Mucosa of gallbladder (tissue), 1 donor: ENCODE measurements at places on chromosomes 12 and 14. TPM values are rescaled to one million over a fixed set of nuclear protein-coding genes. Genes with fewer than 3 reads are reported as not detected.
A peak's percentile ranks its signal among the peaks of the same experiment; 100 is the strongest.

DNA sequence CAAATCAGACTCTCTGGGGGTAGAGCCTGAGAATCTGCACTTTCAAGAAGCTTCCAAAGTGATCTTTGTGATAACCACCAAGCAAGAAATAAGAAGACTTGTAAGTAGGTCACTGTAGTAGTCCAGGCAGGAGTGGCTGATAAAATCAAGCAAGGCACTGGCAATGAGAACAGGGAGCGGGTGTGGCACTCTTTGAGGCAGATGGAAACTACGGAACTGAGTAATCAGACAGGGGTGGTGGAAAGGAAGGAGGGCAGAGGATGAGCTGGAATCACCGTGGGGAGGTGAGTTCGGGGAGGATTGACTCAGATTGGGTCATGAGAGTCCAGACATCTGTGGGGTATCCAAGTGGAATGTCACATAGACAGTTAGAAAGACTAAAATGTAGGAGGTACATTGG lies 44.4 kb upstream of the PLXNC1 start:
- DNase-seq, result no peak

- no peak for DNase-seq
Observed at GRCh38 chr12:126157575-126157966, 1092.3 kb downstream of the AACS start.

GRCh38 chr12:87661786-87662377 lies 367.3 kb downstream of the C12orf50 start:
- no peak for DNase-seq

Gene SPX
- total RNA-seq, result 0.29 TPM

- DNase-seq, result peak; percentile 27
Observed at GRCh38 chr14:32571995-32572866, 243.1 kb downstream of the AKAP6 start.

Gene ENO2
- total RNA-seq, result 30.5 TPM

Gene CLEC4A
- 1.6 TPM for total RNA-seq

DNA sequence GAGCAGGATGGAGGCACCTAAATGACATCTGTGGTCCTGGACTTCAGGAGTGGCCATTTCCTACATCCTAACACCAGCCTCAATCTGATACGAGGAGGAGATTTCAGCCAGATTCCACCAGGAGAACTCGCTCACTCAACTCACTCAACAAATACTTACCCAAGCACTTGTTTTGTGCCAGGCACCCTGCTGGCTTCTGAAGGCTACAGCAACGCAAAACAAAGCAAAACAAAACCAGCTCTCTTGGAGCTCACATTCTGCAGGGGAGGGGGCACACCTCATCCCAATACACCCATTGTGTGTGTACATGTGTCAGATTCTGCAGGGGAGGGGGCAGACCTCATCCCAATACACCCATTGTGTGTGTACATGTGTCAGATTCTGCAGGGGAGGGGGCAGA lies 144.8 kb downstream of the PIWIL1 start:
- DNase-seq, result no peak

Gene B4GALNT3
- 26.4 TPM for total RNA-seq

- no peak for DNase-seq
Observed at GRCh38 chr14:41960281-41960680, 353.6 kb downstream of the LRFN5 start.

Gene C3AR1
- 20.5 TPM for total RNA-seq

Gene OR6C2
- total RNA-seq, result not detected
